ENCODE measurements at places on chromosomes 12 and 14.
A peak's percentile ranks its signal among the peaks of the same experiment; 100 is the strongest.

- DNase-seq: no peak
These were observed 802 bp upstream of the TMPRSS12 start for GRCh38 chr12:50841716-50842531.

GRCh38 chr14:55976655-55977054, 141.6 kb upstream of the PELI2 start:
- no peak for DNase-seq

DNA sequence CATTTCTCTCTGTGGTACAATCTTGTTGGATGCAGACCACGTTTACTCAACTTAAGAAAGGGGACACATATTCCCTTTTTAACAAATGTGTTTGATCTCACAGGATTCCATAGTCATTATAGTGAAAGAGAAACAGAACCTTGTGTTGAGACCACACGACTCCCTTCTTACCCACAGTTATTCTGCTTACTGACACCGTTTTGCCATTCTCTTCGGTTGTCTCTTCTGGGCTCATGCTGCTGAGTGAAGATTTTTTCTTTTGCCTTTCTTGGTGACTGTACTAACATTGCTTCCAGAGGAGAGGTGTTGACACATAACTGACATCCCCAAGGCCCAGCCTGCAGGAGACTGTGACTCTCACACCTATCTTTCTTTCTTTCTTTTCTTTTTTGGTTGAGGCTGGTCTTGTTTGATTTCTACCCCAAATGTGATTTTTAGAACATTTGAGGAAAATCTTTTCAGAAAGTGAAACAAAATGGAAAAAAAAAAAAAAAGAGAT, 61.2 kb upstream of the OTOGL start:
- DNase-seq: no peak

- no peak for DNase-seq
These were observed 119.8 kb upstream of the CPM start for GRCh38 chr12:69052613-69053408.

GRCh38 chr14:66918527-66918926, 270.7 kb upstream of the GARIN2 start:
- no peak for DNase-seq

DNA sequence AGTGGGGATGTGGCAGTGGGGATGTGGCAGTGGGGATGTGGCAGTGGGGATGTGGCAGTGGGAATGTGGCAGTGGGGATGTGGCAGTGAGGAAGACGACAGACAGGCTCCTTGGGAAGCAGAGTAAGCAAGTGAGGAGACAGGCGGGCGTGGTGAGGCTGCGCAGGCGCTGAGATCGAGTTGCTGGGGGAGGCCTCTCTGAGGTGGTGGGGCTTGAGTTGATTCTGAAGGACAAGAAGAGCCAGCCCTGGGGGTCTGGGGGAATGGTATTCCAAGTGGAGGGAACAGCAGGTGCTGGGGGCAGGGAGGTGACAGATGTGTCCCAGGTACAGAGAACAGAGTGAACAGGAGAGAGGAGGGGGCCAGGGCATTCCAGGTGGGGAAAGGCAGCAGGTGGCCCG, 33.8 kb upstream of the TSPAN9 start:
- DNase-seq: no peak

DNA sequence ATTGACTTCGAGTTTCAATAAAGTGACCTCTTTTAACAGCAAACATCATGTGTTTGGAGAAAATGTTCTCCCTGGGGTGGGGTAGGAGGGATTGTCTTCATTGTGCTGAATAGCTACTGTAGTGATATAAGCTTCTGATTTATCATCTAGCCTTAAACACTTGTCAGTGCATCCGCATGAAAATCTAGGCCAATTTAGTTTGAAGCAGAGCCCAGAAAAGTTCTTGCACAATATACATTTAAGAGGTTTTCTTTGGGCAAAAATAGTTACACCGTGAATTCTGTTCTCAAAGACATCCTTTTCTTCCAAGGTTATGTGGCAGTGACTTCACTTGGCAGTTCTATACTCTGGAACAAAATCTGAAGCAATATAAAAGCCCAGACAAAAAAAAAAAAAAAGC, 136.0 kb upstream of the IFNG-AS1 start:
- DNase-seq: no peak

DNA sequence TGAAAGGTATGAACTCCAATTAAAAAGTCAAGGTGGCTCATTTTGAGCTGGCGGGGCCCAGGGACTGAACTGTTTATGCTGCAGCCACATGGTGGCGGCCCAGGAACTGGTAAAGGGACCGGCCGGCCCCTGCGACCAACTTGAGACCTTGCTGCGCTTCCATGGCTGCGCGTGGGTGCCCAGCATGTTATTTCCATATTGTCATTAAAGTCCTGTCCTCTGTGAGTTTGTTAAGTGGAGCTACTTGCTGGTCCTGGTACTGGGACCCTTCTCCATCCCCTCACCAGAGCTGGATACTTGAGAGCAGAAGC, 62.3 kb downstream of the BEGAIN start:
- DNase-seq: peak; percentile 25

DNA sequence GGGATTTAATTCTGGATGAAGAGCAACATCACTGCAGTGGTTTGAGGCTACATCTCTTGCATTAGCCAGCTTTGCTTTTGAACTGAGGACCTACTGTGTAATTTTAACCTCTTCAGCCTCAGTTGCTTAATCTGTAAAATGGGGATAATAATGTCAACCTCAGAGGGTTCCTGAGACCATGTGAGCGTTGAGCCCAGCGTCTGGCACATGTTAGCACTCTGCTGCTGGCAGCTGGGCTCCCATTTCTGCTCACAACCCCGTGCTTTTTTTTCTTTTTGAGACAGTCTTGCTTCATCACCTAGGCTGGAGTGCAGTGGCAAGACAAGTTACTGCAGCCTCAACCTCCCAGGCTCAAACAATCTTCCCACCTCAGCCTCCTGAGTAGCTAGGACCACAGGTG, 31.6 kb downstream of the TESC start:
- DNase-seq: no peak

GRCh38 chr12:125518074-125518473, 452.8 kb downstream of the AACS start:
- no peak for DNase-seq

GRCh38 chr12:58537278-58537677, 383.0 kb downstream of the LRIG3 start:
- no peak for DNase-seq

GRCh38 chr12:122422730-122423257, 325 bp upstream of the CLIP1 start:
- no peak for DNase-seq

DNA sequence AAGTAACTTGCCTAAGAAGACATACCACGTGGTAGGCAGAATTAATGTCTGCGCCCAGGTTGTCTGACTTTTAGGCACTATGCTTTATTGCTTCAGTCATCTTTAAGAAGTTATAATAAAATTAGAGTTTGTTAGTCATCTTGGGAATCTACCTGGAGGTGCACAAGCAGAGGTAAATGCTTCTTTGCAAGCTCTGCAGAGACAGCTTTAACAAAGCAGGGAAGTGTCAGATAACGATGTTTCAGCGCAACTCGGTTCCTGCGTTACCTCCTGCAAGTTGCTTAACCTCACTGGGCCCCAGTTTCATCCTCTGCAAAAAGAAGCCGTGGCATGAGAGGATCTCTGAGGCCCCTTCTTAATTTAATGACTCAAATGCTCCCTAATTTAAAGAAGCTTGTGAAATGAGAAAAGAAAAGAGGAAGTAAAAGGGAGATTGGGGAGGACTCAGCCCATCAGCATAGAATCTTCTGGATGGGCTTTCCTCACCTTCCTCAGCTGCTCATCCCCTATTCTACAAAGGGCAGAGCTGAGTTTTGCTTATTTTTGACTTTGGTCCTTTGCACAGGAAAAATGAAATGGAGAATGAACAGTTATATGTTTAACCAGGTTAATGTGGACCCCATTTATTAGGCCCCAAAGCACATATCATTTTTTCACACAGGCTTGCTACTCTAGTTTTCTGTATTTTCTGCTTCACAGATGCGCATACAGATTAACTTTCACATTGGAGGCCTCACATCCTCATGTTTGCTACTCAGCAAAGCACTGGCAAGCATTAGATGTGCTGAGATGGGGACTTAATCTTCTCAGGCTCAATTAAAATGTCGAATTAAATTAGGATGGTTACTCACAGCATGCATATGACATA, 5.1 kb downstream of the ARHGDIB start:
- DNase-seq: no peak

- DNase-seq: peak; percentile 55
These were observed 140.6 kb upstream of the PELI2 start for GRCh38 chr14:55977392-55978150.

DNA sequence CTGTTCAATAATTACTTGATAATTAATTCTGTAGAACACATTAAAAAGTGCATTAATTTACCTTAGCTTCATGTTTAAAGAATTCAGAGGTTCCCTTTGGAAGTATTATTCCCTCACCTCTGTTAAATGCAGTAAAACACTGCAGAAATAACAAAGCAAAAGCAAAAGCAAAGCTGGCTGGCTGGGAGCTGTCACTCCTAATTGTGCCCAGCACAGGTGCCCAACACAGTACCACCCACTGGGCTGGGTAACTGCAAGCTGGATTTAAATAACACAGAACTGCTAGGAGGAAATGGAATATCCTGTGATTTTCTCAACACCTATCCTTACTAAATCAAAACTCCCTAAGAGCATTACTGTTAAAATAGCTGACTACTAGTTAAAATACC, 72.6 kb downstream of the SLC2A13 start:
- DNase-seq: peak; percentile 38
